ENCODE measurements at places on chromosomes 12 and 14.

GRCh38 chr12:104793285-104793684 lies 164.8 kb downstream of the SLC41A2 start:
- DNase-seq, result no peak

DNA sequence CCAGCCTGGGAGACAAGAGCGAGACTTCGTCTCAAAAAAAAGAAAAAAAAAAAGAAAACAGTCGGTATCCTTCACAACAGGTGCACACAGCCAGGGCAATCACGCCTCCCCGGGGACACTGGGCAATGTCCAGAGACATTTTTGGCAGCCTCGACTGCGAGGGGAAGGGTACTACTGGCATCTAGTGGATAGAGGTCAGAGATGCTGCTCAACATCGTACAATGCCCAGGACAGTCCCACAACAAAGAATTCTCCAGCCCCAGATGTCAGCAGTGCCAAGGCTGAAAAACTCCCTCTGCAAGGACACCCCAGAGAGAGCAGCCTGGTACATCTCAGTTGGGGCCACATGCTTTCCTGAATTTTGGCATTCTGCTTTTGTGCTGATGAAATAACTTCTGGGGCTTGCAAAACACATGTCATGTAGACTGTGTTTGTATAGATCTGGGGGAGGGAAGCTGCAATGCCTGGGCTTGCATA lies 21.5 kb downstream of the ALDH2 start:
- peak; percentile 38 for DNase-seq

DNA sequence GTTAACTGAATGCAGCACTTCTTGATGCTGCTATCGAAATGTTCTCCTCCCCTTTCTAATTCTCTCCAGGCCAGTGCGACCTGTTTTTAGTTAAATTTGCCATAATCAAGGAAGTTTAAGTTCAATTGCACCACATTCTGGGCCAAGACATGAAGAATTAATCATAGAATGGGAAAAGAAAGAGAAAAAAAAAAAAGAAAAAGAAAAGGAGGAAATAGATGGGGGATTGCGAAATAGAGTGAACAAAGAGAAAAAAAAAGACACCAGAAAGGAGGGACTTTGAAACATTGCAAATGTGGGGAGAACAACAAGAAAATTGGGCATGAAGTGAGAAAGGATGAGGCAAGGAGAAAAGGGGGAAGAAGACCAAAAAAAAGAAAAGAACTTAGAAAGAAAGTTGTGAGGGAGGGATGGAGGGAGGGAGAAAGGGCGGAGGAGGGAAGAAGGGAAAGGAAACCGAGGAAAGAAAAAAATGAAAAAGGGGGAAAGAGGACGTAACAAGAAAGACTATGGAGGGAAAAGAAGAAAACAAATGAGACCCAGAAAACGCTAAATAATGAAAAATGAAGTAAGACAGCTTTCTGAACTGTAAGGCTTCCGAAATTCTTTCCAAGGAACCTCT lies 32.8 kb upstream of the TBX5 start:
- no peak for DNase-seq

- no peak for DNase-seq
Measured at GRCh38 chr14:22613736-22614239, 15.7 kb downstream of the ABHD4 start.

GRCh38 chr12:31651893-31652521 lies 7.5 kb upstream of the ETFBKMT start:
- peak; percentile 46 for DNase-seq

DNA sequence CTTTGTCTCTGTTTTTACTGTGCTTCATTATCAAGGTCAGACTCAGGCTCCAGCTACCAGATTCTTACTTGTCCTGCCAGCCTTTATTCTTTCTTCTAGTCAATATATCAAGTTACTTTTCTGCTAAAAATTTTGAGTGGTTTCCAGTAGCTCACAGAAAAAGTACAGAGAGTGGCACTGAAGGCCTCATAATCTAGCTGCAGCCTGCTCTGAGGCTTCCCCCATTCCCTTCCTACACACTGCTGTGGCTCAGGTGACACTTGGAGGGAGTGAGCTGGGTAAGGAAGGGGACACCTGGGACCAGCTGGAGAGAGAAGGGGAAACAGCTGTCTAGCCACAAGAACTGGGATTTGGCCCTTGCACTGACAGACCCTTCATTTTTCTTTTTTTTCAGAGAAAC lies 25.4 kb downstream of the TTC6 start:
- no peak for DNase-seq

- DNase-seq, result no peak
Measured at GRCh38 chr14:64098120-64098519, 196.1 kb downstream of the ESR2 start.

- DNase-seq, result no peak
Measured at GRCh38 chr12:94640134-94640928, 10.0 kb downstream of the TMCC3 start.
